SK-N-SH (cell line): ENCODE measurements at places on chromosomes 3 and 15.
A peak's percentile ranks its signal among the peaks of the same experiment; 100 is the strongest.

DNA sequence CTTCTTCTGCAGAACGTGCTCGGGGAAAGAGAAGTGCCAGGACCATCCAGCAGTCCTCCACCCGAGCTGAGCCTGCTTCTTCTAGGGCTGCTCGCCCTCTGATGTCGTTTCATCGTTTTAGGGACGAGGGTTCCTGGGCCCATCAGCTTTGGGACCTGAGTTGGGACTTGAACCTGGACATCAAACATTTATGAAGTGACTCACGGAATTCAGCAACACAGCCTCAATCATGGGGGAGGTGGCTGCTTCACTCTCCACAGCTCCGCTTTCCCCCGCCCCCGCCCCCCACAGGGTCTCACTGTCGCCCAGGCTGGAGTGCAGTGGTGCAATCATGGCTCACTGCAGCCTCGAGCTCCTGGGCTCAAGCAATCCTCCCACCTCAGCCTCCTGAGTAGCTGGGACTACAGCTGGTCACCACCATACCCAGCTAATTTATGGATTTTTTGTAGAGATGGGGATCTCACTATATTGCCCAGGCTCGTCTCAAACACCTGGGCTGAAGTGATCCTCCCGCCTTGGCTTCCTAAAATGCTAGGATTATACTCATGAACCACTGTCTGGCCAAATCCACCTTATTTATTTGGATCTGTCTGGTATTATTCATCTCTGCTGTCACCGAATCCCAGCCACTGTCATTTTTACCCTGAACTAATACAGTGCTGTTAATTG, 725 bp upstream of the SCAMP2 start:
- peak; percentile 54 for DNase-seq

- no peak for DNase-seq
These were observed 1.7 kb downstream of the PLA2G4D start for GRCh38 chr15:42092398-42093318.

DNA sequence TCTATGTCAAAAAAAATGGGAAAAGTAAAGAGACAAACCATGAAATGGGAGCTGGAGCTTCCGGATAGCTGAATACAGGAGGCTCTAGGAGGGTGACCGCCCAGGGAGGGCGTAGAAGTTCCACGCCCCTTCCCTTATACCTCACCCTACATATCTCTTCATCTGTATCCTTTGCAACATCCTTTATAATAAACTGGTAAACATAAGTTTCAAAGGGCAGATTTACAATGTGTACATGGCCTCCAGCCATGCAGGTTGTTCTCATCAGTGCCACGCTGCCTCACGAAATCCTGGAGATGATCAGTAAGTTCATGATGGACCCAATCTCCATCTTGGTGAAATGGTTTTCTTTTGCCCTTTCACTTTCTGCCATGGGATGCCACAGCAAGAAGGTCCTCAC, 121.8 kb downstream of the OSBPL10 start:
- DNase-seq: no peak

DNA sequence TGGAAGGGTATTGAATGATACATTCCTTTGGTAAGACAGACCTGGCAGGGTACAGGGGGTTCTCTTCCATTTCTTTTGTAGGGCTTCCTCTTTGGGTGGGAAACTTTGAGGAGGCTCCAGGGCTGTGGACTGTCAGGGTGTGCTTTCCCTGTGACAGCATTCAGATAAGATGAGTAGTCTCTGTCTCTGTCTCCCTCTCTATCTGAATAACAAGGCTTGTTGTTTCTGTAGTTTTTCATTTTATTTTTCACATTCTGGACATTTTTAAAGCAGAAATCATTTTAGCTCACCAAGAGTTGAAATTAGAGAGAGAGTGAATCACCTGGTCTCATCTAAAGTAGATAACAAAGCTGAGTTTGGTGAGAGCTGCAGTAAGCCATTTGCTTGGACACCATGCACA, 100.8 kb upstream of the TPM1 start:
- no peak for DNase-seq

- DNase-seq: no peak
These were observed 509.3 kb downstream of the EPHB1 start for GRCh38 chr3:135304378-135304777.

DNA sequence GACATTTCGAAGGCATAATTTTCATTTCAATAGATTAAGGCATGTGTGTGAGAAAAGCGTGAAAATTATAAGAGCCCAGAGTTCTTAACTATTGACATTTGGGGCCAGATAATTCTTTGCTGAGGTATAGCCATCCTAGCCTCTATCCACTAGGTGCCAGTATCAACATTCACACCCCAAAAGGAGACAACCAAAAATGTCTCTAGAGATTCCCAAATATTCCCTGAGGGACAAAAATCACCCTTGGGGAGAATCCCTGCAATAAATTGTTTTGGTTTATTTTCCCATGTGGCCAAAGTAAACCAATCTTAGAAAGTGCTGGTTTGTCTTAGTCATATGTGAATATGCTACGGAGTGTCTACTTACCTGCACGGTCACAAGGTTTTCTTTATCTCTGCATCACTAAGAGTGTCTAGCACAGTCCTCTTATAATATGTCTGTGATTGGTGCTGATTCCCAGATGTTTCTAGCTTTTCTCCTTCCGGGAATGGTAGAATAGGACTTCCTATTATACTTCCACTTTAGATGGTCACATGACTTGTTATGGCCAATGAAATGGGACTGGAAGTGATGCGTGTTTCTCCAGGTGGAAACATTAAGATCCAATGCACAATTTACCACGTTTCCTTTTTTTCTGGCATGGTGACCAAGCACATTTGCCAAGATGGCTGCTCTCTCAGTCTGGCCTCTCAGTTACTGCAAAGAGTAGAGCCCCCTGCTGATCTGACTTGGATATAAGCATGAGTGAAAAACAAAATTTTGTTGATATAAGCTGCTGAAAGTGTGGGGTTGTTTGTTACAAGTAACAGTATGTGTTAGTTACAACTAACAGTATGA, 8.0 kb upstream of the KBTBD8 start:
- DNase-seq: no peak

DNA sequence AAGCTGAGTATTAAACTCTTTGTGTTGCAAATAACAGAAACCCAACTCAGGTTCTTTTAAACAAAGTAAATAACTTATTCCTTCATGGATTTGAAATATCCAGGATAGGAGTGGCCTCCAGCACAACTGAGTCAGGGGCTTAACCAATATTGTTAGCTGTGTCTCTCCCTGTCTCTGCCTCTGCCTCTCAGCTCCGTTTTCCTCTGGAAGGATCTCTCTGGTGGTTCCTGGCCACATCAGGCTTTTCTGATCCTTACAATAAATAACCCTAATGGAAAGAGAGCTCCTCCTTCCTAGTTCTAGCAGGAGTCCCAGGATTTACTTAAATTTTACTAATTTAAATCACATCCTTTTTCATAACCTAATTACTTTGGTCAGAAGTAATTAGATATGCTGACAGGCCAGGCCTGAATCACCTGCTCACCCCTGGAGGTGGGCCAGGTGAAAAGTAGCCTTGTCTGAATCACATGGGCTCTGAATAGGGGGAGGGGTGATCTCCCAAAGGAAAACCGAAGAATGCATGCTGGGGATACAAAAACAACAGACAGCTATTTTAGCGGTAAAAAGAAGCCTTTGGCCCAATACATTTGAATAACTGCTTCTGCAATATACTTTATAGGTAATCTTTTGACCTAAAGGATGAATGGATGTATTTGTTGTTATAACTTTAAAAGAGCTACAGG, 75.4 kb downstream of the REC114 start:
- no peak for DNase-seq

DNA sequence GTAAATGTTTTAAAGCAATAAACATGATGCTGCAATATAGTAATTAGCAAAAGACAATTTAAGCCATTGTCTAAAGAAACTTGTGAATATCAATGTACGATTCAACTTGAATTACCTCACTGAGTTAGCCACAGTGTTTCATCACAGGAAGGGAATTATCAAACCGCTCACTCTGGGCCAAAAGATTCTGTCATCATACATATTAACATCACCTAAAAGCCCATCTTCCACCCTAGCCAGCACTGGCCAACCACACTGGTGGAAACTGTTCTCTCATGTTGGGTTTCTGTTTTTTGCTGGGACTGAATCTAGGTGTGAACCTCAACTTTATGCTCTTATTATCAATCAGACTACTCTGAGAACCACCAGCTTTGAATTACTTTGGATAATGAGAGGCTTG, 497.7 kb upstream of the THBS1 start:
- DNase-seq: no peak

- DNase-seq: no peak
These were observed 37.5 kb upstream of the C3orf38 start for GRCh38 chr3:88112289-88112688.

GRCh38 chr15:46301826-46302225, 667.0 kb downstream of the SQOR start:
- DNase-seq: no peak

DNA sequence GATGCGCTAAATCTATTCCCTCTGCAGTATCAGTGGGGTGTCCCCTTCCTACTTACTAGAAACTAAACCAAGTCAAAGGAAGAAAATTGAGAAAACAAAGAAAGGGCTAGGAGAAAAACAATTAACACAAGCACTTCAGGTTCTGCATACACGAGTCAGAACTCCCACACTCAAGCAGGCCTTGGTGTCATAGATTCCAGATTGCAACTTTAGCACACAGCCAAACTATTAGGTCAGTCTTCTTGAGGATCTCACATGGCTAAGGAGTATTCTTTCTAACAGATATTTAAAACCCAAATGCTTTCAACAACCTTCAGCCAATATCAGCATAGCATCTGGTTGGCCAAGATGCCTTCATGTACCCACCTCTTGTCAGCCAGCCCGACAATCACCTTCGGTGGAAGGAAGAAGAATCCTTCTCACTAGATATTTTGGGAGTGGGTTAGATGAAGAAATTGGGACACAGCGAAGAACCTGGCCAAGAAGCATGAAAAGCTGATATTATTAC, 340.0 kb downstream of the VPS13C start:
- DNase-seq: no peak

- no peak for DNase-seq
These were observed 205.8 kb downstream of the ALCAM start for GRCh38 chr3:105572501-105572900.

DNA sequence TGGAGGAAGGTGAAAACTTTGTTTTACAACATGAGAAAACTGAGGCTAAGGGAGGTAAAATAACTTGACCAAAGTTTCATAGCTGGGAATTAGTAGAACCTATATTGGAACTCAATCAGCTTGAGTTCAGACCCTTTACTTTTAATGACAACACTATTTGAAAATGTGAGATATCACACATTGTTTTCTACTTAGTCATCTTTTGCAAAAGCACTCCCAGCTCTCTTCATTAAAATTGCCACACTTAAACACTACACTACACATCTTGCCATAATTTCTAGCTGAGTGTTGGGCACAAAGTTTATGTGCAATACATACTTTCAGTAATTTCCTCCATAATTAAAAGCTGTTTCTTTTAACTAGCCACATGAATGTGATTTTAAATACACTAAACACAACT, 230.4 kb upstream of the DCBLD2 start:
- no peak for DNase-seq

GRCh38 chr3:149763565-149764195, 11.4 kb upstream of the COMMD2 start:
- no peak for DNase-seq

- DNase-seq: peak; percentile 64
These were observed 127.9 kb downstream of the ST8SIA2 start for GRCh38 chr15:92521624-92522008.

DNA sequence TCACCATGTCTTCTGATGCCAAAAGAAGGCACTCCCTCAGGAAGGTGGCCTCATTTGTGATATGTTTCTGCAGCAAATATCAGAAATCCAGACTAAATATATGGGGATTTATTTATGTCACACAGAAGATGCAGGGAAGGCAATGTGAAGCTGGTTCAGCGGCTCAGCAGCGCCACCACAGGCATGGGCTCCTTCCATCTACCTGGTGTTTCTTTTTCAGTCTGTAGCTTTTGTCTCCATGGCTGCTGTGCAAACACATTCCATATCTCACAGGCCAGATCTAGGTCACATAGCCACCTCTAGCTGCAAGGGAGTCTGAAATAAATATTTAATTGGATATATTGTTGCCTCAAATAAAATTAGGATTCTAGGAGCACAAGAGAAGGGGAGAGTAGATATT, 502.1 kb upstream of the IL12A start:
- no peak for DNase-seq

- no peak for DNase-seq
These were observed 116.0 kb downstream of the TBC1D5 start for GRCh38 chr3:17626395-17626794.

- DNase-seq: no peak
These were observed 95.7 kb downstream of the LRRC3B start for GRCh38 chr3:26718315-26718714.

- DNase-seq: peak; percentile 66
These were observed 29.9 kb downstream of the PDIA5 start for GRCh38 chr3:123096731-123097130.

DNA sequence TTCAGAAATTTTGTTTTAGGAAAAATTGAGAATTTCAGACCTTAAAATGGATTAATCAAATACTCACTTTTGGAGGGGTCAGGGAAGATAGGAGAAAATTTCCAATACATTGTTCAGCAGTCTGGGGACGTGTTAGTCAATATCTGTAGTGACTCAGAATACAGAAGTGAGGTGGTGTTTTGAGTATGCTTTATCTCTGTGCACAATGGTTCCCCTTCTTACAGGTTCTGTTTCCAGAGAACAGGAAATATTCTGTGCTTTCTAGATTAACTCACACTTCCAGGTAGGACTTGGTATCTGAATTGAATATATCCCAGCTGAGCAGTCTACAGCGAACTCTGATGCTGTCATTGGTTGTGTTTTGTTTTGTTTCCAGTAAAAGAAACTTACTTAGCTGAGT, 30.7 kb upstream of the CCDC54 start:
- no peak for DNase-seq

DNA sequence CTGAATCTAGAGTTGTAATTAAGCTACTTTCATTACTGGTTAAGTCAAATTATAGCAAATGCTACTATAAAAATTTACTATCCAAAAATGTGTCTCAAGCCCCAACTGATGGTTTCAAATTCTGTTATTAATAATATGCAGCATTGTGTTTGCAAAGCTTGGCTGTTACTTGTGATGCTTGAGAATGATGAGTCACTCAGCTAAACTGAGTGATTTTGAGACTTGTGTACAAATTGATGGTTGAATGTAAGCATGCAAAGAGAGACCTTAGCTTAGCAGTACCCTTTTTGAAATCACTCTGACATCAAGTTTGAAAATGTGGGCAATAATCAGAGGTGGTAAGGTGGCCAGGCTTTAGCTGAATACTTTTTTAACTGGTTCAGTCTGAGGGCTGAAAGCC, 27.6 kb downstream of the OPA1 start:
- no peak for DNase-seq

GRCh38 chr3:194447161-194447560, 39.6 kb downstream of the ATP13A3 start:
- no peak for DNase-seq

GRCh38 chr3:46812237-46812791, 50.9 kb downstream of the MYL3 start:
- peak; percentile 84 for DNase-seq
